CD4-positive, alpha-beta T cell treated with Interferon alpha-2 for 1 hour (primary cell): ENCODE measurements at places on chromosomes 1 and 21.

GRCh38 chr1:53763911-53764310, 24.9 kb upstream of the GLIS1 start:
- no peak for DNase-seq

DNA sequence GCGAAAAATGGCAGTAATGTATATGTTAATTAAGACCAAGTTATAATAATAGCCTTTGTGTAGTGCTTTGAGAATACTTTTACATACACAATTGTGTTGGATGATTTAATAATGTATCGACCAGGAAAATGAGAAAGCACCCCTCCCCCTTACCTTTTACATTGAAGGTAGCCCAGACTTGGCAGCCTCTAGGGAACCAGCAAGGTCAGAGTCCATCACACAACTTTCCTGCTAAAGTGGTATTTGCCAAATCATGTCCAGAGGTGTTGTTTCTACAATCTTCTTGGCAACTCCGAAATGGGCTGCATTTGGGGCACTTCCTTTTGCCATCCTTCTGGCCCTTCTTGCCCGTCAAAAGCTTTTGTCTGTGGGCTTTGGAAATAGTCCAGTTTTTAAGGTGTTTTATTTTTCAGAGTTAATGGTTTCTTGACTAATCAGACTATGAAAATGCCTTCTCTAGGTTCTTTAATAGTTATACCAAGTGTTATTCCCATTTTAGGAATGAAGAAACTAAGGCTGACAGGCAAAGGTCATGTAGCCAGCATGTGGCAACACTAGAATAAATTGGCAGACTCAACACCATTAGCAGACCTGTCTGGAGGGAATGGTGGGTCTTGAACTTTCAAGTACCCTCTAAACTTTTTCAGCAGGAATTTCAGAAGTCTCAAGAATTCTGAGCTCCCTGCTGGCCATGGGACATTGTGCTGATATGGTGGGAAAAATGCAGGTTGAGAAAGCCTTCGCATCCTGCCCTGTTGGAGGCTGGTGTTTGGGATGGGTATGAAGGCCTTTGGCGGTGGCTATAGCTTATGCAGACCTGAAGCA, 6.8 kb downstream of the ATP1A1 start:
- DNase-seq, result no peak

- DNase-seq, result no peak
These were observed 35.9 kb downstream of the TMCC2 start for GRCh38 chr1:205263580-205264190.

DNA sequence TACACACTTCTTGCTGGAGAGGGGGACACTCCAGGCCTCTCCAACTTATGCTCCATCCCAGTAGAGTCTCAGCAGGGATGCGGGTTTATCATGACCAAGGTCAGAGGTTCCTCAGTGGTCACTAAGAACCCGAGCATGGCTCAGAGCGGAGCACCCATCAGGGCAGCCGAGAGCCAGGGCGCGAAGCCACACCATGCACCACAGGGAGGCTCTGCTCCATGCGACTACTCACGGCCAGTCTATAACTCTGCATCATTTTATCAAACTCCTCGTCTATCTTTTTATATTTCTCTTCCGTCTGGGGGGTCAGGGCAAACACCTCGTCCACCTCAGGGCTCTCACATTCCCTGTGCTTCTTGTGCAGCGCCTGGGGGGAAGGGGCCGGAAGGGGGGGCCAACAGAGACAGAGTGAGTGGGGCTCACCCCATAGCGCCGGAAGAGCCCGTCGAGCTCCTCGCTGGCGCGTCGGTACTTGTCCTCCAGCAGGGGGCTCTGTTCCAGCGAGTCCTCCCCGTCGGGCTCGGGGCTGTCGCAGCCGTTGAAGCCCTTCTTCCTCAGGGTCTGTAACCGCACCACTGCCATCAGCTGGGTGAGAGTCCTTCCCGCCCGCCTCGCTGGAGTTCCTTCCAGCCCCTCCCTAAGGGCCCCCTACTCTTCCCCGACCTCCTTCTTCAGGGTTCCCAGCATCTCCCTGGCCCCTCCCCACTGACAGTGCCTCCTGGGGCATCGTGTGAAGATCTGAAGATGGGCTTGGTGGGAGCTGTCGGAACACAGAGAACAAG, 20.0 kb downstream of the MEF2D start:
- peak; percentile 80 for DNase-seq

DNA sequence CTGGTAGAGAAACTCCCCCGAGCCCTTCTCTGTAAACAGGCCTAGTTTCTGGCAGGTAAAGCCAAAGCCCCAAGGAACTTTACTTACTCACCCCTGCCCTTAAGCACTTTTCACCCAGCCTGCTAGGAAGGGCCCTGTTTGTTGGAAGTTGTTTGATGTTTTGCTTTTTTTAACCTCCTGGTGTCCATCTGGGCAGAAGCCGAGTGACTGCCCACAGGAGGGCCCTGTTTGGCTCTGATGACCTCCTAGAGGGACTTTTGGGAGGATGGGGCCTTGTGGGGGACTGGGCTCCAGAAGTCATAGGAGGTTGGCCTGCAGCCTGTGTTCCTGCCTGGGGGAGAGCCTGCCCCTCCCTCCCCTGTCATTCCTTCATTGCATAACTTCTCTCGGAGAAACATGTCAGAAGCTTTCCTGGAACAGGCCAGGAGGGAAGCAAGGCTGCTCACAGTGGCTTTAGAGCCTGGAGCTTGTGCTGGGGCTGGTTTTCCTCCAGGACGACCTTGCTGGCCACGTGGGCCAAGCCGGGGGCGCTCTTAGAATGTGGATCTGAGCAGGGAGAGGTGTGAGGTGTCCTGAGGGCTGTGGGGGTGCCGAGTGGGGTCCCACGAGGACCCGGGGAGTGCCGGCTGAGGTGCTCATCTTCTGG, 33.9 kb downstream of the COQ8A start:
- DNase-seq, result no peak

GRCh38 chr1:77378723-77379535, 97.1 kb downstream of the AK5 start:
- DNase-seq, result no peak

- no peak for DNase-seq
These were observed 108.1 kb downstream of the GDAP2 start for GRCh38 chr1:117821382-117821755.

DNA sequence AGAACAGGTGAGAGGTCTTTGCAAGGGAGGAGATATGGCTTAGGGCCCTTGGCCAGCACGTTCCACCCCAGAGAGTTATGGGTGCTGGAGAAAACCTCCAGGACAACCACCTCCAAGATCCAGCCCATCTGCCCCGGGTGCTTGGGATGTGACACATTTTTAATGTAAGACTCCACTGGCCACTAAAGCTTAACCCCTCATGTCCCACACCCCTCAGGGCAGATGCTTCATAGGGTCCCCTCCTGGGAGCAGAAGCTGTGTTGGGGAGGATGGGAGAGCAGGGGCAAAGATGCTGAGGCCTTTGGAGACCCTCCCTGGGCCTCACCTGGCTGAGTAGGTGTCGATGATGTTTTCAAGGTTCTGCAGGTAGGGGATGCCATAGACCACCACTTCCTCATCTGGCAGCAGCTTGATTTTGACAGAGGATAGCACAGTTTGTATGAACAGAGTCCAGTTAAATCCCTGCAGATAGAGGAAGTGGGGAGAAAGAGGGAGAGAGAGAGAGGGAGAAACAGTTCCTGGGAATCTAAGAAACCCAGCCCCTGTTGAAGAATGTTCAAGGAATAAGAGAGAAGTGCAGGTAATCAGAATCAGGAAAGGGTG, 11.9 kb downstream of the PRXL2B start:
- no peak for DNase-seq

- no peak for DNase-seq
These were observed 263.1 kb downstream of the CAMTA1 start for GRCh38 chr1:7048395-7048794.

GRCh38 chr1:67557696-67558448, 127.1 kb upstream of the GADD45A start:
- no peak for DNase-seq

DNA sequence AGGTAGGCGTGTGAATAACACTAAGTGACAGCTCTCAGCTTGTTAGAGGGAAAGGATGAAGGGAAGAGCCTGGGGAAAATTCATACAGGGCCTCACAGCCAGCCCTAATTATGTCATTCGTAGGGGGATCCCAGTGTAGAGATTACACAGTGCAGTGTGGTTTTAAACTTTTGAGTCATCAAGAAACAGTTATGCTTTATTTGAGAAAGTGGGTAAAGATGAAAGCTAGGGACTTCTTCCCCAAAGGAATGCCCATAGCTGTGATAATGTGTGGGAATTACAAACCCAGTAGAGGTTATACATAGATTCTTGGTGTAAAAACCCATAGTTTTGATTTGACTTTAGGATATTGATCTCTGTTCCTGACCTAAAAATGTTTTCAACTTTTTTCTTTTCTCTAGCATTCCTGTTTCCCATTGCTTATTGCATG, 1.9 kb downstream of the TTF2 start:
- no peak for DNase-seq

GRCh38 chr1:69213644-69214043, 354.1 kb upstream of the LRRC7 start:
- DNase-seq, result no peak

GRCh38 chr1:77031106-77031662, 163.9 kb downstream of the ST6GALNAC5 start:
- DNase-seq, result no peak

GRCh38 chr1:194227161-194227560, 1040.7 kb upstream of the B3GALT2 start:
- no peak for DNase-seq
